Stimulated activated CD4-positive, alpha-beta T cell treated with anti-CD3 and anti-CD28 coated beads, Interleukin-12 subunit alpha, Interleukin-12 subunit beta, amount 100 ng/mL, for 48 hours (primary cell): ENCODE measurements at places on chromosomes 5 and 9.

GRCh38 chr5:99061299-99061698 lies 132.5 kb upstream of the CHD1 start:
- DNase-seq, result no peak

DNA sequence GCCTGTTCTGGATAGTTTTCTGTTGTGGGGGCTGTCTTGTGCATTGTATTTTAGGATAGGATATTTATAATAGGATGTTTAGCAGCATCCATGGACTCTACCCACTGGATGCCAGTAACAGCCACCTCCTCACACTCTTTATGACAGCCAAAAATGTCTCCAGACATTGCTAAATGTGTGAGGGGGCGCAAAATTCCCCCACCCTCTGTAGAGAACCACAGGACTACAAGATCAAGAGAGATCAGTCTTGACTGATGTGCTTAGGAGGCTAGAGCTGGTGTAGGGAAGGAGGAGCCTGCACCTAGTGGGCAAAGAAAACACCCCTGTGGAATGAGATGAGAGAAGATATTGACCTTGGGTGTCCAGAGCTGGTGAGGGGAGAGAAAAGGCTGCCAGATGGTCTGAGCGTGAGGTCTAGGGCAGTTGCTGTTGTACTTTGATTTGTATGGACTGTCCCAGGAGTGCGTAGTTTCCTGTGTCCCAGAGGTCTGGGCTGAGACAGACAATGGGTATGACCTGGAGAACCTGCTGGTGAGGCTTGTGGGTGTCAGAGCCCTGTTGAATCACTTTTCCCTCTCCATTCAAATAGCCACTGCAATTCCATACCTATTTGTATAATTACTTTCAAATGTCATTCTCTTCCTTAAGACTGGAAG lies 16.3 kb downstream of the DAPK1 start:
- no peak for DNase-seq

- no peak for DNase-seq
Measured at GRCh38 chr5:142248853-142249462, 75.9 kb downstream of the SPRY4 start.

- DNase-seq, result no peak
Measured at GRCh38 chr9:35731415-35732184, 395 bp downstream of the TLN1 start.

DNA sequence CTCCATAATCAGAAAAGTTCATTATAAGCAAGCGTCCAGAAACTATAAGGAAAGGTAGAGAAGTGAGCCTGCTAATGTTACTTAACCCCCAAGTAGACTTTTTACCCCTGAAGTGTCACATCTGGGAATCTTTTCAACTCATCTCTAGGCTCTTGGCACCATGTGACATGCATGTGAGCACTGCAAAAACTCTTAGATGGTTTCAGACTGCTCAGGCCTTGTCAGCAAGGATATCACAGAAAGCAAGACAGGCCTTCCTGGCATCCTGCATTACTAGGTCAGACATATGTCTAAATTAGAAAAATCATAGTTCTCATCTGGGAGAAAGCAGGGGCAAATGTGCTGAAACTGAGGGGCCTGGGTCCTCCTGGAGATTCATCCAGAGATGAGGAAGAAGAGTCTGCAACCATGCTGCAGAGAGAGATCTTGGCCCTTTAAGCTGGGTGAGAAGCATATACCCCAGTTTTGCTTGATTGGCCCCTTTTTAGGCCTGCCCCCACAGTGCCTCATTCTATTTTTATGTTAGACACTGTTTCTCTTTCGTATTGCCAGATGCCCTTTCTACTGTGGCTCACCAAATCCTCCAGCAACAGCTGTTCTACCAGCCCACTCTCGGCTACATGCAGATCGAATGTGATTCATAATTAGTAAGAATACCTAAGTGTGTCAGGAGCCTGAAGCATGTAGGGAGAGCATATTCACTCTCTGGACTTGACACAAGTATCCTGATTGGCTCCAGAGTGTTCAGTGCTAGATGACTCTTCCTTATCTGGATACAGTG lies 19.0 kb downstream of the TMEM8B start:
- no peak for DNase-seq

GRCh38 chr5:132828846-132829494 lies 1.5 kb downstream of the SHROOM1 start:
- DNase-seq, result no peak

DNA sequence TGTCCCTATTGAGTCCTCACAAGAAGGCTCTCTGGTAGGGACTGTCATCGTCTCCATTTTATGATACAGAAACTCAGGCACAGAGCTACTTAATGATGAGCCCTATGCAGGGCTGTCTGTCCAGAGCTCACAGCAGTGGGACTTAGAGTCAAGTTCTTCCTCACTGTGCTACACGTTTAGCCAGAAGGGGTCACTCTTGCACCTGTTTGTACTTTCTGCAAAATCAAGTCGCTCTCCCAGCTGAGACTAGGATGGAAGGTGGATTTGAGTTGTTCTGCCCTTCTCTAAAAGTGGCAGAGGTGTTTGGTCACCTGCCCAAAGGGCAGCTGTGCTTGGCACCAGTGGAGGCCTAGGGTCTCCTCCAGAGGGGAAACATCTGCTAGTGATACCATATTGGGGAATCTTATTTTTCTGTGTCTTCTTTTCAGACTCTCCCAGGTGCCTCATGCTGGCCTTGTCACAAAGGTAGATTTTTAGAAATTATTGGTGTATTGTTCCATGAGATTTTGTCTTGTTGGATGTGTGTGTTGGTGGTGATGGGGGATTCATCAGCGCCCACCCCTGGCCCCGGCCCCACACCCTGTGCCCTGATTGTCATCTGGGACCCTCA lies 104.2 kb downstream of the PPARGC1B start:
- no peak for DNase-seq

DNA sequence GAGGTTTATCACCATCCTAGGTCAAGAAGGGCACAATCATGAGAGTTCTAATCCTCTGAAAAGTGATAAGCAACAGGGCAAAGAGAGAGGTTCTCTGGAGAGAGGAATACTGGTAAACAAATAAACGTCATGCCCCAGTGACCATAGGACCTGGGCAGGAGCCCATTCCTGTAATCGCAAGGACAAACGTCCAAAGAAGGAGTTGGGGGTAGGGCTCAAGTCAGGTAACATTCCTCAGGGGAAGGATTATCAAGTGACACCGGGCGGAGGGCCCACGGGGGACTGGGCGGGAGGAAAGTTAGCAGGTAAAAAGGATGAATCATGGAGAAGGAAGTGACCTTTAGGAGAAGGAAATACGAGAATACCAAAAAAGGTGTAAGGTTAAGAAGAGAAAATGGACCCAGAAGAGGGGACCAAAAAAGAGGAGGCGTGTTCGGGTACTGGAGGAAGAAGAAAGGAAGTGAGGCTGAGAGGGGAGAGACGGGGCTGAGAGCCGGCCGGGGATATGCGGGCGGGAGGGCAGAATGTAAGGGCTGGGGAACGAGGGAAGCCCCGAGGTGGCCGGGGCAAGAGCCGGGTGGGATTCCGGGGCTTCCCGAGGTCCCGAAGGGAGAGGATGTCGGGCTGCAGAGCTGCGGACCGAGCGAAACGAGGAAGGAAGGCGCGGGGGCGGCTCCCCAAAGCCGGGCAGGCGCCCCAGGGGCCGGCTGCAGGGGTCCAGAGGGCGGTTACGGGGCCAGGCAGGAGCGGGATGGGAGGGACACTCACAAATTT lies 583 bp downstream of the DIAPH1 start:
- peak; percentile 54 for DNase-seq

- DNase-seq, result no peak
Measured at GRCh38 chr5:55585206-55585610, 50.4 kb upstream of the PLPP1 start.

DNA sequence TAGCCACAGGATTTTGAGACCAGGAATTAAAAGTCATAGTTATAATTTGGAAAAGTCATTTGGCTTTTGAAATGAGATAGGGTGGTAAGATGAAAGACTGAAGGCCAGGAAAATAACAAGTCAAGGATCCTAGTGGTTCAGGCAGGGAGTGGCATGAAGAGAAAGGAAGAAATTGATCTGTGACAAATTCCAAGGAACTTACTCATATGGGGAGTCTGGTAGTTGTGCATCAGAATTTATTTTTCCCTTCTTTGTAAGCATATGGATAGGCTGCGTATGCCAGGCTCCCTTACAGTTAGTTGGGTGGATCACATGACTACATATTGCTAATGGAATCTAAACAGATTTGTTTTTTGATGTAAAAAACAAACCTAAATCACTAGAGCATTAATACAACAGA lies 21.0 kb downstream of the ISL1 start:
- DNase-seq, result no peak

DNA sequence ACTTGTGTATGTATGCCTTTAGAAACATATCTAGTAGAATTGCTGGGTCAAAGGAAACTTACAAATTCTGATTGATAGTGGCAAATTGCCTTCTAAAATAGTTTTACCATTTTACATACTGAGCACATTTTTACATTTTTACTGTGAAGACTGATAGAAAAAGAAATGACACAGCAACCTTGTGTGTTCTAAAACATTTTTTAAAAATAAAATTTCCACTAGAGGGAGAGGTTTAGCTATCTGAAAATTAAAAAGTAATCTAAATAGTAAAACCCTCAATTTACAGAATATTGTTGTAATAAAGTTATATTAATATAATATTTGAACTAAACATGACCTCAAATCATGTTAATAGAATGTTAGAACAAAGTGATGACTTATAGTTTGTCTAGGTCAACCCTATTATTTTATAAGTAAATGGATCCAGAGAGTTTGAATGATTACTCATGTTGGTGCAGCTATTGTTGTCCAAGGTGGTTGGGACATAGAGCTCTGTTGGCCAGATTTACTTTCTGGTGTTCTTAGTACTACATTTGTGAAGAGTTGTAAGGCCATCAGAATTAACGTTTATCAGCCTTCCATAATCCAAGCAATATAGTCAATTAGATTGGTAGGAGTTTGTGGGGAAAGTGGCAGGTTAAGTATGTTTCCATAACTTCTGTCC lies 17.2 kb downstream of the CENPP start:
- DNase-seq, result no peak

DNA sequence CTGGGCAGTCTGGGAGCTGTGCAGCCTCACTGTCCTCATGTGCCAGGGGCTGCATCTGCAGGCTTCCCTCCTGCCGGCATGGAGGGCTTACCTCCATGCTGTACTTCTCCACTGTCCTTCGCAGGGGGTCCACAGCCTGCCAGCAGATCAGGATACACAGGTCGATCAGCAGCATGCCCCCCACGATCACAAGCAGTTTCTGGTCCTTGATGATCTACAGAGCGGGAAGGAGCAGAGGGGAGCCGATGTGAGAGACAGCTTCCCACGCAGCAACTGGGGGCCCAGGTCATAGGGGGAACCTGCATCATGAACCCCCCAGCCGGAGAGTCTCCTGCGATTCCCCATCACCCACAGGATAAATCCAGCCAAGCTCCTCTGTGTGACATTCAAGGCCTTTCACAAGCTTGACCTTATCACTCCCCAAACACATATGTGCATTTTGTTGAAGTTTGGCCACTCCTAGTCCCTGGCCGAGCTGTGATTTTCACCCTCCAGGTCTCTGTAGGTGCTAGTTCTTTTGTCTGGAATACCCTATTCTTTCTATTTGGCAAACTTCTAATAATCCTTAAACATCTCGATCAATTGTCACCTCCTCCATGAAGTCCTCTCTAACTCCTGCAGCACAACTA lies 107.3 kb upstream of the TBC1D2 start:
- DNase-seq, result no peak

DNA sequence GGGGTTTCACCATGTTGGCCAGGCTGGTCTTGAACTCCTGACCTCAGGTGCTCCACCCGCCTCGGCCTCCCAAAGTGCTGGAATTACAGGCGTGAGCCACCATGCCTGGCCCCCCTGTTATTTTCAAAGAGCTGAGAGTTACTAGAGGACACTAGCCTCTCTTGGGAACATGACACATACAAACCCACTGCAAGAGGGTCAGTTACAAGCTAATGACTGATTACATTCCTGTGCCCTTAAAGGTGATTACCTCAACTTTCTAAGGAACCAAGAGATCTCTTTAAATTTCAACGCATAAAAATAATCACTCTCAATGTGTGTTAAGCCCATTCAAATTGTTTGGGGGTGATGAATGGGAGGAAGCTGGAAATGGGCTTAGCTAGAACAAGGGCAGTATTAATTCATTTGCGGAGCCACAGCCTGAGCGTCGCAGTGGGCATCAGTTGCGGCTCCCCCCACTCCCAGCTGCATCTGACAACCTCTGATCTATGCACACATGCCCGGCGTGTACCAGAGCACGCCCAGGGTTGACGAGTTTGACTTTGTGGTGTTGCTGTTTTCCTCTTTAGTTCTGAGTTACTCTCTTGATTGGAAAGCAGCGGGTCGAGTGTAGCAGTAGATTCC lies 146.9 kb downstream of the GOLPH3 start:
- DNase-seq, result no peak

DNA sequence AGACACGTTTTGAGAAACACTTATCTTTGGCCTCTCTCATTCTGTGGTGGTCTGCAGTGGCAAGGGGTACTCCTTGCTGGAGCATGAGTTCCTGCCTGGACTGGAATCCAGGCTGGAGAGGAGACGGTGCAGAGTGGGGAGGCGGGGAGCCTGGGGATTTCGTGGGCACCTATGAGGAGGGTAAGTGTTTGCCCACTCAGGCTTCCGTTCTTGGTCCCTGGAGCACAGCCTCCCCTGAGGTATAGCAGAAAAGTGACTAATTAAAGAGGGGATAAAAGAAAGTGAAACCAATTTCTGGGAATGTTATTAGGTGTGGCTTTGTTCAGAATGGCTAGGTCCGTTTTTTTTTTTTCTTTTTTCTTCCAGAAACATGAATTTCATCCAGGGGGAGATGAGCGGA lies 90.8 kb downstream of the ARHGAP26 start:
- no peak for DNase-seq

GRCh38 chr9:97723819-97724218 lies 26.7 kb upstream of the XPA start:
- no peak for DNase-seq

DNA sequence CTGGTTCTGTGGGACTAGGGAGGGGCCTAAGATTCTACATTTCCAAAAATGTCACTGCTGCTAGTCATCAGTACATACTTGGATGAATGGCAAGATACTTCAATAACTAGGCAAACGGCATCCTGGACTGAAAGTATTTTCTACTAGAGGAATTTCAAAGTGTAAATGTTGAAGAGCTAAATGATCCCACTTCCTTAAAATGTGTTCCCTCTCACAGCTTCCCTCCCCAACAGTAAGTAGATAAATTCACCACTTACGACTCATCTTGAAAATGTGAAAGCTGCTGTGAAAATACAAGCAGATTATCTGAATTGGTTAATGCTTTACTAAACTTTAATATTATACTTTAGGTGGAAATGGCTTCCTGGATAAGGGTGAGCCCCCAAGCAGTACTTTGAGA lies 1571.5 kb upstream of the WWC1 start:
- no peak for DNase-seq

DNA sequence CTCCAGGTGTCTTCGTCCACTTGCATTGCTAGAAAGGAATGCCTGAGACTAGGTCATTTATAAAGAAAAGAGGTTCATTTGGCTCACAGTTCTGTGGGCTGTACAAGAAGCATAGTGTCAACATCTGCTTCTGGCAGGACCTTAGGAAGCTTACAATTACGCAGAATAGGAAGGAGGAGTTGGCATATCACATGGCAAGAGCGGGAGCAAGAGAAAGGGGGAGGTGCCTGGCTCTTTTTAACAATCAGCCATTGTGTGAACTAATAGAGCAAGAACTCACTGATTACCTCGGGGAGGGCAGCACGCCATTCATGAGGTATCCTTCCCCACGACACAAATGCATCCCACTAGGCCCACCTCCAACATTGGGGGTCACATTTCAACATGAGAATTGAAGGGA lies 134.4 kb upstream of the EFNA5 start:
- no peak for DNase-seq
